Stimulated activated CD4-positive, alpha-beta T cell treated with anti-CD3 and anti-CD28 coated beads, Interleukin-12 subunit alpha, Interleukin-12 subunit beta, amount 100 ng/mL, for 4 hours (primary cell): ENCODE measurements at places on chromosomes 3 and 15.

GRCh38 chr3:23819599-23820360 is 14.0 kb downstream of the UBE2E1 start:
- DNase-seq = no peak

DNA sequence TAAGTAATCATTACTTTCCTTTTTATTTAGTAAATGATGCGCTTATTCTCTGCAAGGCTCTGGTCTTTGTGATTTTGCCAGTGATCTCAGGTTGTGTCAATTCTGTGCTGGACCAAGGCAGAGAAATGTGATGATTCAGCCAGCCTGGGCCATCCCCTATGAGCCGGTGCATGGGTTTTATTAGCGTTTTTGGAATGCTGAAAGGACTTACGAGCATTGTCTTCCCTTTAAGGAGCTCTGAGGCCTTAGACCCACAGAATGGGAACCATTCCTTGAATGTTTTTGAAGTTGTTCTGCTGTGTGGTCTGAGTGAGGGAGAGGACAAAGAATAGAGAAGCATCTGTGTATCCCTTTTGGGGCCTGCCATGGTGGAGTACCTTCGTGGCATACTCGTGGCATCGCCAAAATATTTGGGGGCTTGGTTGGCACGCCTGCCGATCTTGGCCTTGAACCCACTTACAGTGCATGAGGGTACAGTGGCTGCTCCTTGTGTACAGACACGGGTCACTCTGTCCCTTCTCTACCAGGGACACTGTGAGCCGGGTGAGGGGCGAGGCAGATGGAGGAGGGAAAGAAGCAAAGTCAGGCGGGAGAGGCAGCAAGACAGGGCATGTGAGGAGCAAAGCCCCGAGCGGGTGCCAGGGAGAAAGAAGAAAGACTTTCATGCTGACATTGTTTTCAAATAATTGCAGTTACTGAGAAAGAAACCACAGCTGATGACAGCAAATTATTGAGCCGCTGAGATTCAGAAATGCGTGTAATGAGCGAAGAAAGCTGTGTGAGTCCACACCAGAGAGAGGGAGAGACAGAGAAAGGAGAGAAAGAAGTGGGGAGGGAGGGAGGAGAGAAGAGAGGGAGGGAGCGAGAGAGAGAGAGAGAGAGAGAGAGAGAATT is 269.4 kb upstream of the RGMA start:
- DNase-seq = no peak

GRCh38 chr3:58388550-58389091 is 45.0 kb downstream of the PDHB start:
- DNase-seq = no peak

GRCh38 chr15:60508442-60508841 is 29.5 kb upstream of the ICE2 start:
- DNase-seq = no peak

DNA sequence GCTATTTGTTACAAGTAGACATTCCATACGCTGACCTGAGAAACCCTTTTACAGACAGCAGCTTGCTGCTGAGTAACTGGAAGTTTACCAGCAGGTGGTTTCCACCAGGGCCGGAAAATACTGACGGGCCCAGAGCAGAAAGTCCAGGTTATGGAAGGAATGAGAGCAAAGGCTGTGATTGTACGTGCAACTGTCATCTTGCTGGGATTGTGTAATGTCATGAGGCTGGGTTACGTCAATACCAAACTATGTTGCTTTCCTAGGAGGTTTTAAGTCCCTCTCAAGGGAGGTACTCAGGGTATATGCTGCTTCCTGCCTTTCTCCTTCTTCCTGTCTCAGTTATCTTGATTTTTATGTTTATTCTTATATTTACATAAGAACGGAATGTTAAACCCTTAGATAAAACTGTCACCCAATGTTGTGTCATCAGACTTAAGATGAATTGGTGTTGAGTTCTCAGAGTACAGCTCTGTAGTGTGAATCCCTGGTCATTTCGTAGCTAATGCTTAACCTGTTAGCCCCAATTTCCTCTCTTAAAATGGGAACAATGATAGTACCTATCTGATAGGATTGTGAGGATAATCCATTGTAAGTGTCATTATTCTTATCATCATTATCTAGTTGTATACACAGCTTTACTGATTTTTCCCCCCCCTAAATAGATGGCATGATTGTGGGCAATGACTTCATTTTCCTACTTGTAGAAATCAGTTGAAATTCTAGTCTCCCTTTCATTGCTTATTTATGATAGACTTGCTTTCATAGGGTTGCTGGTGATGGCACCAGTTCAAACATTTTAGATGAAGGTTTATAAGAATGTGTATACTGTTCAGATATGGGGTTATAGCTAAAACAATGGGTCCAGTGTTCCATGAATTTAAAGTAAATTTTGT is 101.4 kb downstream of the FNDC3B start:
- no peak for DNase-seq

GRCh38 chr3:138609898-138610266 is 1.3 kb downstream of the FAIM start:
- no peak for DNase-seq

- DNase-seq = no peak
Measured at GRCh38 chr3:130377960-130378676, 32.6 kb downstream of the COL6A5 start.

GRCh38 chr3:88678747-88679146 is 428.7 kb upstream of the EPHA3 start:
- no peak for DNase-seq

- DNase-seq = peak; percentile 53
Measured at GRCh38 chr15:51681303-51681963, at the start of gene SCG3. Gene SCG3, plus strand, starts transcription at chr15:51681503. Its CDS starts 253 bp downstream, at chr15:51681756.

- DNase-seq = no peak
Measured at GRCh38 chr3:30934208-30934550, 39.7 kb upstream of the GADL1 start.

- no peak for DNase-seq
Measured at GRCh38 chr15:71138473-71138872, 23.2 kb downstream of the THSD4 start.

DNA sequence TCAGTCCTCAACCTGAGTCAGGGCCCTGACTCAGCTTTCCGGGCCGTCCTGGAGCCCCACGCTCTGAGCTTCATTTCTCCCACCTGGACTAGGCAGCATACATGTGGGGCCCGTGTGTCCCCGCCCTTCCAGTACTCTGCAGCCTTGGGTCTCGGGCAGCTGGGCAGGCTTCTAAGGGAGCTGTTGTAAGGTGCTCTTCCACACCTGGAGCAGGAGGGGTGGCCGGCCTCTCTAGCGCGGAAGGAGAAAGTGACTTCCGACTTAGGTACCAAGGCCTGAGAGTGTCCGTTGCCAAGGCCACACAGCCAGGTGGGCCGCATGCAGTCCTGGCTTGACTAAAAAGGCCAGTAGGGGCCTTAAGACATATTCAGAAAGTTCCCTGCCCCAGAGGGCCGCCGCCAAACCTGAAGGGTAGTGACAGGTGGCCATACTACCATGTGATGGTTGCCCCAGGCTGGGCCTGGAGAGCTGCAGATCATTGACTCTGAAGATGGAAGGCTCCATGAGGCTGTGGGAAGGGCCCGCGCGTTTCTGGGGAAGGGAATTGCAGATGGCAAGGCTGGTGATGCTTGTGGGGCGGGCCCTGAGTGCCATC is 9.4 kb upstream of the SEMA3B start:
- no peak for DNase-seq

DNA sequence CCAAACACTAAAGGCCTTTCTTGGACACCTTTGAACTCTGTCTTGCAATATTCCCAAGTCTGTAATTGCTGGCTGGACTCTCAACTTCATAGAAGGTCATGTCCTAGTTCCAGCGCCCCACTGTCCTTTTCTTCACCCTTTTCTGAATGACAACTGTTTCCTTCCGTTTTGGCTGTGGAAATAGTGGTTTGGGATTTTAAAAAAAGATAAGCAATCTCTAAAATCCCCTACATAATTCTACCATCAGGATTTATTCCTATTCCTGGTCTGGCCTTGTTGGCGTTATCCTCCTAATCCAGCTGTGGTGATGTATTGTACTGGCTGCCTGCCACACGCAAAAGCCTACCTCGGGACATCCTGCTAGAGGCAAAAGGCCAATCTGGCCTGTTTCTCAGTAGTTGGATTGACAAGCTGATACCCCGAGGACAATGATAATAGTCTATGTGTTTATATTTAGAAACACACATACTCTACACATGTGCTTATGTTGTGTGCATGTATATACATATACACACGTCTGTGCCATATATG is 440.3 kb upstream of the DPH6 start:
- DNase-seq = no peak

GRCh38 chr3:45566951-45567411 is 27.6 kb upstream of the LIMD1 start:
- DNase-seq = no peak

DNA sequence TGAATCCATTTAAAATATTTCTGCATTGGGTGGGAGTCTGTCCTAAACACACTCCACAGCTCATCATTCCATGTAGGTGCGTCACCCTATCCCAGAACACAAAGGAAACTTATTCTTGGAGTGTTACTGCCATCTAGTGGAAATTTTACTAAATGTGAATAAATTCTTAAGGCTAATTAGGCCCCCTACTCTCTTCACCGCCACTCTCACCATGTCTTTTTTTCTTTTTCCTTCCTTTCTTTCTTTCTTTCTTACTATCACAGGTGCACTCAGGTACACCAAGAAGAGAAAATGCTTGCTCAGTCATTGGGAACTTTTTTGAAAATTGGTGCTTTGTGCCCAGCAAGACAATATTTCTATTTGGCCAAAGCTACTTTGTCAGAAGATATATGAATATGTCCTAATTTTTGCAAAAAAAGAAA is 26.4 kb upstream of the ATP8B4 start:
- no peak for DNase-seq

- no peak for DNase-seq
Measured at GRCh38 chr3:147404800-147405230, 1.5 kb downstream of the ZIC4 start.

DNA sequence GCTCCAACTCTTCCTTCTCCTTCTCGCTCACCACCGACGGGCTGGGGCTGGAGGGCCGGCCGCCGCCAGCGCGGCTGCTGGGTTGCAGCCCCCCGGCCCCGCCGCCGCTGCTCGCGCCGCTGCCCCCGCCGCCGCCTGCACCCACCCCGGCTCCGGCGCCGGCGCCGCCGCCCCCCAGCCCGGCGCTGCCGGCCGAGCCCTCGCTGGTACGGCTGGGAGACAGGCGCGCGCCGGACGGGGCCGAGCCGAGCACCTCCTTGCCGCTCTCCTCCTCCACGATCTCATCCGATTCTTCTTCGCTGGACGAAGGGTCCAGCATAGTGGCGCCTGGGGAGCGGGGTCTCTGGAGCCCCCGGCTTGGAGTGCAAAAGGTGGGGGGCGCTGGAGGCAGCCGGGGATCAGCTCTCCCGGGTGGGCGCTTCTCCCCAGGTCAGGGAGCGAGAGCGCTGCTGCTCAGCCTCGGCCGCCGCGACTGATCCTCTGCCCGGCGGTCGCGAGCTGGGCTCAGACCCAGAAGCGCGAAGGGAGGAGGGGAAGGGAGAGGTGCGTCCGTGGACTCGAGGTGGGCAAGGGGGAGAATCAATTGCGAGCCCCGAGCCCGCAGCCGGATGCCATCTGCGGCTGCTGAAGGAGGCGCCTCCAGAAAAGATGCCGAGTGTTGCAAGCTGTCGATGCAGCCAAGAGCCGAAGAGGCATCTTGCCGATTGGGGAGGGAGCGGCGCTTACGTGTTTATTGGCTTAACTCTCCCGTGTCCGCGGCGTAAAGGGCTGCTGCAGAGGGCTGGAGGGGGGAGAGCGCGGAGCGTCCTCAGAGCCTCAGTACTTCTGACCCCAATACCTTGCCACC is at the start of gene CADPS:
Gene CADPS (minus strand): TSS at position 706 of the 847 bp plus-strand sequence. CDS start 387 bp downstream, at position 319.
- no peak for DNase-seq

- no peak for DNase-seq
Measured at GRCh38 chr15:25687689-25688088, 175.4 kb downstream of the ATP10A start.

- DNase-seq = no peak
Measured at GRCh38 chr15:92596623-92597022, 59.0 kb downstream of the FAM174B start.

DNA sequence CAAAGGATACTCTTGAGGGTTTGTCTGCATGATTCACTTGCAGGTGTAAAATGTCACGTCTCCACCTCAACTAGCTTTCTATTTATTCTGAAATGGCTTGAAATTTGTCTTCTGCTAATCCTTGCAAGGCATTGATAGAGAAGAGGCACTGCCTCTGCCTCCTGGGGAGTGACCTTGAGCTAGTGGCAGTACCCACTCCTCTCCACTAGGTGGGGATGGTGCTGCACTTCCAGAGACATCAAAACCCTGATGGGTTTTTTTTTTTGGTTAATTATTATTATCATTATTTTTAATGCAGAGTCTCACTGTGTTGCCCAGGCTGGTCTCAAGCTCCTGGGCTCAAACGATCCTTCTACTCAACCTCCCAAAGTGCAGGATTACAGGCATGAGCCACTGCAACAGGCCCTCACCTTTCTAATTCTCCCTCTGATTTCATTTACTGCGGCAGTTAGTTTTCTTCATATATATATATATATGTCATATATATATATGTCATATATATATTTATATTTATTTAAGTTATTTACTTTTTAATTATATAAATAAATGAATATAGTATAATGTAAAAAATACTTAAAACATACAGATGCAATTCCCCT is 117.6 kb upstream of the EIF1B start:
- DNase-seq = peak; percentile 54

DNA sequence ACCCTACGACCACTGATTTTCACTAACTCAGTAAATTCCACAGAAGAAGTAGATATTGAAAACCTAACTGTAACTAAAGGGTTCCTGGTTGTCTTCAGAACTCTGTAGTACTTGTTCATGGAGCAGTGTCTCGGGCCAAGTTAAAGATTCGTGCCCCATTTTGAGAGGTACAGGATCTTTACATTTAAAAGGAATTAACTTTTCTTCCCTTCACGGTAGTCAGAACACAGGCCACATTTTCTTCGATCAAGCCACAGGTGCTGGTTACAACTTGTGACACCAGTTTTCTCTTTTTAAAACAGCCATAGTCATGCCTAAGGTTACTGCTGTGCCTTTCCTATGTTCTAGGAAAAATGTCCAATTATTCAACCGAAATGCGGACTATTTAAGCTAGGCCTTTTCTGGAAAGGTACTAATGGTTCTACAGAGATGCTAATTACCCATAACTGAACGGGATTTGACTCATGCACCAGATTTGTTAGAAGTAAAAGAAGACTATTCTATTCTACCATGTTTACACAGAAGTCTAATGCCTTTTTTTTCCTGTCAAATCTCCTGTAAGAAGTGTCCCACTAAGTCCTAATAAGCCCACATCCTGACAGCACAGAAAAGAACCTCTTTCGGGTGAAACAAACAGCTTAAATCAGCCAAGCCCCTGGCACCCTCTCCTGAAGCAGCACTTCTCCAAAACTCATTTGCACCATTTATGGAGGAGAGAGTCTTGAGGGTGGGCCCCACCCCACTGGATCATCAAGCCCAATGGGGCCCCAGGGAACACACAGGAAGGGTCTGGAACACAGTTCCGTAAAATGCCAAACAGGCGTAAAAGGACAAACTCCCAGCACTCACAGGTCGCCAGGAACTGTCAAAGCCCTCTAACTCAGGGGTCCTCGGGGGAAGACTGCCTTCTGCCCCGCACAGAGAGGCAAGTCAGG is 1.9 kb downstream of the LRIG1 start:
- DNase-seq = no peak

GRCh38 chr3:174270841-174271240 is 588.3 kb upstream of the NAALADL2 start:
- no peak for DNase-seq

- no peak for DNase-seq
Measured at GRCh38 chr3:188756241-188756640, 415.5 kb upstream of the TPRG1 start.

- DNase-seq = no peak
Measured at GRCh38 chr3:49984394-49984793, 44.4 kb downstream of the RBM6 start.
